ENCODE measurements at places on chromosomes 13 and 19.
A peak's percentile ranks its signal among the peaks of the same experiment; 100 is the strongest.

DNA sequence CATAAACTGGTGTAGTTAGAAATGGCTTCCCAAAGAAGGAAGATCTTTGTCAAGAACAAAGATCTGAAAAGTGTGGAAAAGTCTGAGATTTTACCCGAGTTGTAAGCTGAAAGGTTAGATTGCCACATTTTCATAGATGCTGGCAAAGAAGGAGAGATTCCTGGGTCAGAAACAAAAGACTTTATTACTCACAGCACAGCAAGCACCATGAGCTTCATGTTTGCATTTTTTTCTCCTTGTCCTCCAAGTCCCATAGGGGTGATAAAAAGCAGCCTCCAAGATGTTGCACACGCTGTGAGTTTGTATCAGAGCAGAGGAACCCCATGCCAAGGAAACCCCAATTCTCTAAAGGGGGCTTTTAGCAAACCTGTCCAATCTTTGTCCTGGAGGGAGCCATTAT lies 29.3 kb downstream of the MZT1 start:
- no peak for DNase-seq

- DNase-seq, result no peak
These were observed 12.5 kb downstream of the SLC44A2 start for GRCh38 chr19:10637894-10638293.

DNA sequence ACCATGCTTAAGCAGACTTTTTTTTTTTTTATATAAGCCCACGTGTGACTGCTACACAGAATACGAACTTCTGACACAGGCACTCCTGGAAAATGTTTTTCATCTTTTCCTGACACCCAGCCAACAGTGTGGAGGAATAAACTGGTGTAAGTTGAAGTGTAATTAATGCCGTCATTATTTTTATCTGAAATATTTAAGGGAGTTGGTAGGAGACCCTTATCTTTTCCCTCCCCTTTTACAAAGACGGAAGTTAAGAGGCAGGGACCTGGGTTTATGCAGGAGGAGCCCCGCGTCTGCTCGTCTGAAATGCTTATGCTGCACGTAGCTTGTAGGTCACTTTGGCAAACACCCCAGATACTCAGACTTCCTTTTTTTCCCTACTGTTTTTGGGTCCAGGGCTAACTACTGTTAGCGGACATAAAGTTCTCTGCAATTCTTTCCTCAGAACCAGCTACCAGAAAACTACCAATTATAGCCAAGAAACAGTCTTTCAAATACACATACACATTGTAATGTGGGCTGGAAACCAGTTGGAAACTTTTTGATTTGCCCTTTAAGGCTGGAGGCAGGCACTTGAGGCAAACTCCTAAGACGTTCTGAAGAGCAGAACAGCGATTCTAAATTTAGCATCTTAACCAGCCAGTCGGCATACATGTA lies 50.8 kb downstream of the EFNB2 start:
- DNase-seq, result no peak

- peak; percentile 36 for DNase-seq
These were observed at the start of gene ZNF98 for GRCh38 chr19:22422211-22422610. Gene ZNF98, minus strand, starts transcription at chr19:22422346. Its CDS starts 122 bp downstream, at chr19:22422224.

- DNase-seq, result no peak
These were observed 3.3 kb downstream of the FCER2 start for GRCh38 chr19:7698583-7698982.

DNA sequence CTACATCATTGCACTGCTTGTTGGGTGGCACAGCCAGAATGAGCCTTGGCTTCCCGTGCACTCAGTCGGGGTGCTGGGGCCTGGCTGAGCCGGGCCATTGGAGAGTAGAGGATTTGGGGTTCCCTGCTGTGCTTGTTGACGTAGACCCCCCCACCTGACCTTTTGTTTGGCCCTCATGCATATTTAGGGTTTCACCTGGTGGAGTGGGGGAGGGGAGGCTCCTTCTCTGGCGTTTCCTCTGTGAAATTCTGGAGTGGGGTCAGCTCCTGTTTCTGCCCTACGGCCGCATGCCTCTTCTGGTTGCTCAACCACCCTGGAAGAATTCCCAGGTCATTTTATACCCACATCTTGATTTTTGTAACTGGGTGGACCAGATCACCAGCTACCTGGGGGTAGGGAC lies 82.8 kb downstream of the SIPA1L3 start:
- no peak for DNase-seq

GRCh38 chr13:51475727-51476501 lies 23.1 kb upstream of the INTS6 start:
- DNase-seq, result no peak

DNA sequence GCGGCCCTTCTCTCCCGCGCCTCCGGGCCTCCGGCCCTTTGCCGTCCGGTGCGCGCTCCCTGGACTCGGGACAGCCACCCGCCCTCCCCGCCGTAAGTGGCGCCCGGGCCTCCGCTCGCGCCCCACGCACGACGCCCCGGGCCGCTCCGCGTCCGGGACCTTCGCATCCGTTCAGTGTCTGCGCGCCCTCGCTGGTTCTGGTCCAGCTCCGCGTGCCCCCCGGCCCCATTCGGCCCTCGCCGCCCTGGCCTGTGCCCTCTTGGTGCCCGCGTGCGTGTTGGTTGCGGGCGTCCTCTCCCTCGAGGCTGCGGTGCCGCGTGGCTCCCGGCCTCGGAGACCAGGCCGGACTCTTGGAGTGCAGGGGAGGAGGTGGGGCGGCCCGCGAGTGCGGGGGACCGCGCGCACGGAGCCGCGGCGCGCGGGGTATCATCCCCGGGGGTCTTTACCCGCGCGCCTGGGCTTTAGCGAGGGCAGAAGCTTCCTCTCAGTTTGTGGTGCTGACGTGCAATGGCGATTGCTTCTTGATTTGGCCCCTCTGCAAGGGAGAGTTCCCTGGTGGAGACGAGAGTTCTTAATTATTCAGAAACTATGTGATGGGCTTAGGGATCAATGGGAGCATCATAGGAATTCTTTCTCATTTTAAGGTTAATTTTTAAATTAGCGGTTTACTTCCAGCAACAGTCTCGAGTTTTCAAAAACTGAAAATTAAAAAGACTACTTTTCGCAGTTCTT lies 757 bp downstream of the WASF3 start:
- DNase-seq, result no peak

DNA sequence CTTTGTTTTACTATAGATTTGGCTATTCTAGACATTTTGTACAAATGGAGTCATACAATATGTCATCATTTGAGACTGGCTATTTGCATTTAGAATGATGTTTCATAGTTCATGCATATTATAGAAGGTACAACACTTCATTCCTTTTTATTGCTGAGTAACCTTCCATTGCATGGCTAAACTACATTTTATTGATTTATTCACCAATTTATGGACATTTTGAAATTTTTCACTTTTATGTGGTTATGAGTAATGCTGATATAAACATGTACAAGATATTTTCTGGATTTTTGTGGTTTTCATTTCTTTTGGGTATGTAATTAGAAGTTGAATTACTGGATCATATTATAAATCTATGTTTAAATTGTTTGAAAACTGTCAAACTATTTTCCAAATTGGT lies 710.3 kb upstream of the SLITRK5 start:
- DNase-seq, result no peak

DNA sequence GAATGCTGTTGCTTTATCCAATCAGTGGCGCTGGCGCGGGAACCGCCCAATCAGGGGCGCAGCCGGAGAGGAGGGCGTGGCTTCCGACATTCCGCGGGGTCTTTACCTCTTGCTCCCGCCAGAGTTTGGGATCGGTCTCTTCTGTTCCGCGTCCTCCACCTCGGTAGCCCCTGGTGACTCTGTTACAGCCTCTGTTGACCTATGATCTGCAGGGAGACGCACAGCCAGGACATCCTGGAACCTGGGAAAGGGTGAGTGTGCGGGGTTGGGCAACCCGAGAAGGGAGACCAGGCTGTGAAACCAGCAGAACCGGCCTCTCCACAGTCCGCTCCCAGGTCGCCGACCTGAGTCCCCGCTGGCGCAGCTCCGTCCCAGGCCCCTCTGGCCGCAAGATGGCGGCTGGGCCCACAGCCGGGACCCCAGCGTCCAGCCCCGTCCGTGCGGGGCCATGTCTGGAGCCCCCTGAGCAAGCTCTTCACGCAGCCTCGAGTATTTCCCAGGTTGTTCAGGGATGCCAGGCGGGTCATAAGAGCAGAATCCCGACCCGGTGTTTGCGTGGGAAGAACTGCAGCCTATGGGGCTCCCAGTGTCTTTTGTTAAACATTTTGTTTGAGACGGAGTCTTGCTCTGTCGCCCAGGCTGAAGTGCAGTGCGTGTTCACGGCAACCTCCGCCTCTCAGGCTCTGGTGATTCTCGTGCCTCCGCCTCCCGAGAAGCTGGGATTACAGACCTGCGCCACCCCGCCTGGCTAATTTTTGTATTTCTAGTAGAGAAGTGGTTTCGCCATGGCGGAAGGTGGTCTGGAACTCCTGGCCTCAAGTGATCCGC lies 4.4 kb upstream of the ZNF681 start:
- peak; percentile 76 for DNase-seq

- DNase-seq, result no peak
These were observed 17.4 kb downstream of the CHST8 start for GRCh38 chr19:33639035-33639681.

DNA sequence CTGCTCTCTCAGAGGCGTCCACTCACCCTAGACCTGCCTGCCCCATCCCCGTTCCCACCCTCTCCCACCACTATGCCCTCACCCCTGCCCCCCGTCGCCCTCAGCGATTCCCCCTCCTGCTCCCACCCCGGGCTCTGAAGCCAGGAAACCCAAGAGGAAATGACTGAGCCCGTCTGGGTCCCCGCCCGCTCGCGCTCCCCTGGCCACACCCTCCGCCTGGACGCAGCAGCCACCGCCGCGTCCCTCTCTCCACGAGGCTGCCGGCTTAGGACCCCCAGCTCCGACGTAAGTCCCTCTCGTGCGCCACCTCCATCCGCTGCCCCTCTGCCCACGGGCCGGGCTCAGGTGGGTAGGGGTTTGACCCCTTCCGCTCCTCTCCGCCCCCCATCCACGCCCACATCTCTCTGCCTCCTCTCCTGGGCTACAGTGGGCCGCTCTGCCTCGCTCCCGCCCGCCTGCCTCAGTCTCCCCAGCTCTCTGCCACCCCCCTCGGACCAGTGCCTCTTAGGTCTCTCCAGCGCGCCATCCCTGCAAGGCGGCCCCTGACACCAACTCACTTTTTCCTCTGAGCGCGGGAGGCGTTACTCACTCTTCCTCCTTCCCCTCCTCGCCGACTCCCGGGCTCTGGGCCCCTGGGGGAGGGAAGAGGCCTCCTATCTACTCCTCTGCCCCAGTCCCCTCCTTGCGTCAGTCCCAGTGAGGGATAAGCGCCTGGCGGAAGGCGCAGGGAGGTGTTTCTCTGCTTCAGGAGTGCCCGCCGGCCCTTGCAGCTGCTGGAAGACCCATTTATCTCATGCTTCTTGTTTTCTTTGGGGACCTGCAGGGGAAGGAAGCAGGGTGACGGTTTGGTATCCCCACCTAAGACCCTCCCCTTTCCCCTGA lies at the start of gene FXYD5:
FXYD5 (plus strand) TSS at position 211 of the 882 bp plus-strand sequence. CDS start 816 bp downstream, outside the sequence.
- DNase-seq, result no peak

- no peak for DNase-seq
These were observed 43.9 kb downstream of the SIAH3 start for GRCh38 chr13:45807520-45808099.

GRCh38 chr13:30319130-30319529 lies 11.8 kb upstream of the KATNAL1 start:
- no peak for DNase-seq

- no peak for DNase-seq
These were observed 19.8 kb upstream of the SLC35E1 start for GRCh38 chr19:16591803-16592556.

DNA sequence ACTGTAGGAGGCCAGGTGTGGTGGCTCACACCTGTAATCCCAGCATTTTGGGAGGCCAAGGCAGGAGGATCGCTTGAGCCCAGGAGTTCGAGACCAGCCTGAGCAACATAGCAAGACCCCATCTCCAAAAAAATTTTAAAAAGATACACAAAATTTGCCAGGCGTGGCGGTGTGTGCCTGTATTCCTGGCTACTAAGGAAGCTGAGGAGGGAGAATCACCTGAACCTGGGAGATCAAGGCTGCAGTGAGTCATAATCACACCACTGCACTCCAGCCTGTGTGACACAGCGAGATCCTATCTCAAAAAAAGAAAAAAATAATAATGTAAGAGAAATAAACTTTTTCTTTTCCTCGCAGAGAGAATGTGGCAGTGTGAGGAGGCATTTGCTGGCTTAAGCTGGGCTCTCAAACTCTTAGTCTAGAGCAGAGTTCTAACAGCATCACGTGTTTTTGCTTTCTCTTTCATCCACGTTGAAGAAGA lies 21.1 kb downstream of the FAM187B start:
- DNase-seq, result no peak

DNA sequence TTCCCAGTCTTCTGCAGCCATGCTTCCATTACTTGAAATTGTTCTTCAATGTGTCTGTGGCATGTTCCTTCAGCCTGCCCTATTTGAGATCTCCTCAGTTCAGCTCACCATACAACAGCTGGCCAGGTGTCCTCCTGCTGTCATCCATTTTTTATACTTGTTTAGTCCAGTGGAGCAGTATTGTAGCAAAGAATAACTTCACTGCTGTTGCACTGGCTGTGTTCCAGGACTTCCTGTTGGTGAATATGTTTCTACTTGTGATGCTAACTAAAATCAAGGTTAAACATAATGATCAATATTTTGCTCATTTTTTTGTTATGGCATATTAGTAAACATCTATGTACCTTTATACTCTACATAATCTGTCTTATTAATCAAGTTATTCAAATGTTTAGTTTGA lies 1394.1 kb downstream of the PCDH9 start:
- DNase-seq, result no peak

- DNase-seq, result no peak
These were observed 363.9 kb downstream of the MYO16 start for GRCh38 chr13:108993346-108993745.

DNA sequence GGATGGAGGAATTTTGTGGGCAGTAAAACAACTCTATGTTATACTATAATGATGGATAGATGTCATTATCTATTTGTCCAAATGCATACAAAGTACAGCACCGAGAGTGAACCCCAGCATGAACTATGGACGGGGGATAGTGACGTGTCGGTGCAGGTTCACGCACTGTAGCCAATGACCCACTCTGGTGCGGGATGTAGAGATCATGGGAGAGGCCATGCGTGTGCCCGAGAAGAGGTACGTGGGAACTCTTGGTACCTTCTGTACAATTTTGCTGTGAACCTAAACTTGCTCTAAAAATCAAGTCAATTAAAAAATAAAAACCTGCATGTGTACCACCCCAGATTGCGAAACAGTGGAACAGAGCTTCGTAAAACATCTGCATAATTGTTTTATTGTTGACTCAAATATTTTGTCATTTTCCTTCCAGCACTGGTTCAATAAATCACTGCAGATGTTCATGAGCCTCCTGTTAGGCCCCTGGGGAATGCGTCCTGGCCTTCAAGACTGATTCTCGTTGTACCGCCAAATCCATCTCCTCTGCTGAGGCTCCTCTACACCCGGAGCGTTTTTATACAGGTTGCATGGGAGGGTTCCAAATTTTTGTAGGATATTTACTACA lies 30.9 kb downstream of the COL4A1 start:
- no peak for DNase-seq

DNA sequence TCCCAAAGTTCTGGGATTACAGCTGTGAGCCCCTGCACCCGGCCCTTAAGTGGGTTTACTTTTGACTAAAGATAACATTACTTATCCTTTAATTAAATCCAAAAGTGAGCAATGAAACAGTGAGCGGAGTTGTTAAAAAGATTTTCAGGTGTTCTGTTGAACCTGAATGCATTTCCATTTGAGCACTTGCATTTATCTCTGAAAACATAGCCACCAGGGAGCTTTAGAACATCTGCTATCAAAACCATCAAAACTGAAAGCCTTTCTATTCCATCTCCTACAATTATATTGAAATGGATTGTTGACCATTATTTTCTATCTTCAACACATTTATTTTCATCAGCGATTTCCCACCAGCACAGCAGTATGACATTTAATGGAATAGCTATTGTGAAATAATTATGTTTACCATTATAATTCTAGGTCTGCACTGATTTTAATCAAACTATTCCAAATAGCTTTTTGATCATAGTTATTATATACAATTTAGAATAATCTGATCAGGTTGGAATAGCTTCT lies 269.0 kb downstream of the FGF14 start:
- no peak for DNase-seq

Data from left renal cortex interstitium (tissue), 4 donors.